ENCODE measurements at places on chromosomes 16 and 17.

DNA sequence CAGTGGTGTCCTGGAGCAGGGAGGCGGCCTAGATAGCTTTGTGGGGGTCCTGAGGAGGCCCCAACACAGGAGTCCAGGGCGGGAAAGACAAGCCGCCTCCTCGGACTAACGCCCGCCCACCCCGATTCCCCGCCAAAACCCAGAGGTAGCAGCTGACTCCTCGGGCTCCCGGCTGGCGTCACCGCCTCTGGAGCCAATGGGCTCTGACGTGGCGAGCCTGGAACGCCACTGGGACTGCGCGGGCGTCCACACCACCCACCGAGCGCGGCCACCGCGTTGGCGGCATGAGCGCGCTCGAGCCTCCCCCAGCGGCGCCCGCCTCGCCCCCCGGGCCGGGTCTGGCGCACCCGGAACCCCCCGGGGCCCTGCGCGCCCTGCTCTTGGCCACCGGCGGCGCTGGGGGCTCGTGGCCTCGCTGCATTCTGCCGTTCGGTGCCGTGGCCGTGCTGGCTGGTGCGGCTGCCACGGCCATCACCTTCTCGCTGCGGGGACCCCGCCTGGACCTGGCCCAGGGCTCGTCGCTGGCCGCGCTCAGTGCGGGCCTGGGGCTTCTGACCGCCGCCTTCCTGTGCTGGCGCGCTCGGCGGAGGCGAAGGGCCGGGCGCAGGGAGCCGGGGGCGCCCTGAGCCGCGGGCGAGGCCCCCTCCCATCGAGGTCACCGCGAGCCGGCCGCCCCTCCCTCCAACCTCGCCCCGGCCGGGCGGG is 3.4 kb upstream of the NTN3 start:
- no peak for DNase-seq

GRCh38 chr16:29158785-29159184 is 173.9 kb downstream of the LAT start:
- no peak for DNase-seq

- no peak for DNase-seq
Observed at GRCh38 chr16:84498859-84499620, 5.4 kb downstream of the MEAK7 start.

DNA sequence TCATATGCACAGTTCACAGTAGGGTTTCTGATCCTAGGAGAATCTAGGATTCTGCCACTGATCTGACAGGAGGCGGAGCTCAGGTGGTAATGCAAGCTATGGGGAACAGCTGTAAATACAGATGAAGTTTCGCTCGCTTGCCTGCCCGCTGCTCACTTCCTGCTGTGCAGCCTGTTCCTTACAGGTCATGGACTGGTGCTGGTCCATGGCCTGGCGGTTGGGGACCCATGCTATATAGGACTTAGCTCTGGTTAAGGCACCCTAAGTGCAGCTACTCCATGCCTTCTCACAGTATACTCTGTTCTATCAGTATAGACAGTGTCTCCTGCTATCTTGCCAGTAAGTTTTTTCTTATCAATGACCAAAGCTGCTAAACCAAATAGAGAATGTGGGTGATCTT is 2.4 kb downstream of the MPHOSPH6 start:
- DNase-seq = no peak

GRCh38 chr16:69166221-69166833 is 20.6 kb upstream of the SNTB2 start:
- DNase-seq = peak; percentile 81

DNA sequence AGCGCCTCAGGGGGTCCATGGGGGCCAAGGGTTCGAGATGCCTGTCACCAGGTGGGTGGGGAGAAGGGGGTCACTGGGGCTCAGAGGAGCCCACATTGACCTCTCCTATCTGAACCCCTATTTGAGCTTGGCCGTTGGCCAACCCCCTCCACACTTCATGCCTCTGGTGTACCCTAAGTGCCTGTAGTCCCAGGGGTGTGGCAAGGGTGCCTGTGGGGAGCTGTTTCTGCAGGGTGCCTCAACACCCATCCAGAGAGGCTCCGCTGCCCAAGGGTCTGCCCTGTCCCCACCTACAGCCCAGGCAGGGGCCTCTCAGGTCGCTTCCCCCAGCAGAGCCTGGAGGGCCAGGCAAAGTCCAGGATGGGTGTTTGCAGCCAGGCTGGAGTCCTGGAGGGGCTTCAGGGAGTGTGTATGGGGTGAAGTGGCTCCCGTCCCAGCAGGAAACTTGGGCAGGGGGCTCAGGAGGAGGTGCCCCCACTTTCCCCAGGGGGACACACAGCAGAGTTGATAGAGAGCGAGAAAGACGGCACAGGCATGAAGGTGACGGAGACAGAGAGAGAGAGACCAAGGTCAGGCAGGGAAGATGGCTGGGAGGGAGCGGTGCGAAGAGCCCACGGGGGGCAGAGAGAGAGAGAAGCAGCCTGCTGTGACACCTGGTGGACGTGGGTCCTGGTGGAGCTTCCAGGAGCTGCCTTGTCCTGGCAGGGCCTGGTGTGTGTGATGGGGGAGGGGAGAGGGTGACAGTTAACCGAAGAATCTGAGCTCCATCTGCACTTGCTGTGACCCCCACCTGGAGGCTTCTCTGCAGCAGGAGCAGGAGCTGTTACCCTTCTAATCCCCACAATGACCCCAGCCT is at the start of gene SEPTIN12:
Gene SEPTIN12, minus strand, starts transcription at position 719 of the 856 bp plus-strand sequence. Its CDS starts 700 bp downstream, at position 19.
- DNase-seq = no peak

DNA sequence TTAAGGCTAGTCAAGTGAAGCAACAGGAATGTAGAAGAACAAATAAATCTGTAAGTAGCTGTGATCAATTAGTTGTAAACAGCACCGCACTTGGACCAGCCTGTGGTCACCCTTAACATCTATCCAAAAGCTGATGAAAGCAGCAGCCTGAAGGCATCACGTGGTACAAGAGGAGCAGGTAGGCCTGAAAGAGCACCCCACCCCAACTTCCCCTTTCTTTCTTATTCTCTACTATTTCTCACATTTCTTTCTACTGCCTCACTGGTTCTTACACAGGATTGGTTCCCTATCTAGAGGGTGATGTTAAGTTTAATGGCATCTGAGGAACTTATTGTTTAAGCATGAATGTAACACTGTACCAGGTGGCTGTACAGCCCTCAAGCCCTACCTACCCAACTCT is 42.6 kb upstream of the CLEC18B start:
- DNase-seq = no peak

GRCh38 chr17:251531-251930 is 70.1 kb upstream of the DOC2B start:
- DNase-seq = no peak
